SK-N-MC (cell line): ENCODE measurements at places on chromosomes 2 and 18.

- DNase-seq: no peak
Measured at GRCh38 chr2:61253136-61253535, 91.1 kb downstream of the C2orf74 start.

DNA sequence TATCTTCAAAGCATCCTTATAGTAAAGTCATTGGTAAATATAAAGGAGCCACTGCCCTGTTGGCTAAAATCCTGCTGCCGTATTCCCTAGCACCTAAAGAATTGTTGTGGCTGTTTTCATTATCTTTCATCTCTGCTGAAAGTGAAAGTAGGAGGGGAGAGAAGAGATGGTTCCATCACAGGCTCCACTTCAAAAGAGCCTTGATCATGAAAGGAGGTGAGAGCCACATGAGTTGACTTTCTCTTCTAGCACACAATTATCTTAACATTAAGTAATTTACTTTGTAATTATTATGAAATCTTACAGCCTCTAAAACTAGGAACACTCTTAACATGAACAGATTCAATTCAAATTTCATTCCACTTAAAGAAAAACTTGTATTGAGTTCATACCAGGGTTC lies 1050.9 kb upstream of the LRRTM1 start:
- DNase-seq: no peak

DNA sequence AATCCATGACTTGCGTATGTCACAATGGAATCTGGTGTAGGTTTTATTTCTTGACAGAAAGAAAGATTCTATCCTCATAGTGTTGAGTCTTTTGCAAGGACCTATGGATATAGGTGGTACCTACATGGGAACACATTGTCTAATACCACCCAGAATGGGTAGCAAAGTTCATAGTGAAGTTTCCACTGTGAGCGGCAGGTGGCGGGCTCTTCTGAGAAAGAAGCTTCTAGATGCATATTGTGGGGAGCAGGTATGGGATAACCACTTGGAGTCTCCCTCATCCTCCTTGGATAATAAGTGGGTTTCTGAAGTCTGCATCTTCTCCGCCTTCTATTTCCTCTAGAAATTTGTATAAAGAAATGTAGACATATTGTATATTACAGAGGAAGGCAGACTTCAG lies 44.9 kb downstream of the LINC00305 start:
- DNase-seq: no peak

DNA sequence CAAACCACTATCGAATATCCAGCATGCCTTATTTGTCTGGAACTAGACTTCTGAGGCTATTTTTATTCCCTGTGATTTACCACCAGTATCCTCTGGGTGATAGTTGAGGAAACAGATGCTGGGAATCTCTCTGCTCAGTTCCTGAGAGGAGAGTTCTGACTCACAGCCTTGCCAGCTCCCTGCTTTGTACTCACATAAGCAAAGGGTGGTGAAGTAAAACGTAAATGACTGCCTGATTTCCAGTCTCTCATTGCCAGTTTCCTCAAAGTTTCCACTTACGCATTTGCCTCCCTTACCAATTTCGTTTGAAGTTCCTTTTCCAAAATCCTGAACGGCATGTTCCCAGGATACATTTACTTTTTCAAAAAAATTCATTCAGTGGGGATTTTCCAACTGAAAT lies 69.2 kb upstream of the HNRNPA3 start:
- no peak for DNase-seq

DNA sequence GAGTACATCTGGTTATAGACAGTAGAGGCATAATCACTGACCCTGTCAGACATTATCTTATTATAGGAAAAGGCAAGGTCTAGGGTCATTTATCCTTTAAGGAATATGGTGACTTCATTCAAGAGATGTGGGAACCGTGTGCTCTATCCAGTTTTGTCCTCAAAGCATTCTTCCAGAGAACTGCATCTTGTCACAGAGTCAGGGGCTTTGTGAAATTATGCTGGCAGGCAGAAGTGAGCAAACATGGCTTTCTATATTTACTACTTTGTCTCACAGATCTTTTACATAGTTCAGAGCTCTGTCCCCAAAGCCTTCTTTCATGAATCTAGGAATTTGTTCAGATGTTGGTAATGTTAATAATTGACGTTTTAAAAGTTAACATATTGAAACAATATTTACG lies 177.4 kb downstream of the ASXL3 start:
- no peak for DNase-seq

- no peak for DNase-seq
Measured at GRCh38 chr2:40103163-40103562, 324.1 kb upstream of the THUMPD2 start.
